ENCODE measurements at places on chromosomes 6 and 20. TPM values are rescaled to one million over a fixed set of nuclear protein-coding genes. Genes with fewer than 3 reads are reported as not detected.

TOMM6 gene
- total RNA-seq, result 127 TPM

- DNase-seq, result no peak
Measured at GRCh38 chr20:8851446-8851845, 217.4 kb upstream of the PLCB4 start.

DNA sequence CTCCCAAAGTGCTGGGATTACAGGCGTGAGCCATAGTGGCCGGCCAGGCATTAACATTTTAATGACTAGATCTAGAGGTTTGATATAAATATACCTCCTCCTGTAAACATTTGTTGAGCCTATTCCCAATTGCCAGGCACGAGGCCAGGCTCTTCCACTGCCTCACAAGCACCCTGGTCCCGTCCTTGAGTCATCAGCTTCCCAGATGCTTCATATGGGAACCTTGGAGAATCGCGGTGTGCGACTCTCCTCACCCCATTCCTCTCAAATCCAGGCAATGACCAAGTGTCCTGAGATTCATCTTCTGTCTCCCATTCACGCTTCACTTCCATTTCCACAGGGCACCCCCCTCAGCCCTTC is 35.9 kb upstream of the PIM1 start:
- no peak for DNase-seq

DNA sequence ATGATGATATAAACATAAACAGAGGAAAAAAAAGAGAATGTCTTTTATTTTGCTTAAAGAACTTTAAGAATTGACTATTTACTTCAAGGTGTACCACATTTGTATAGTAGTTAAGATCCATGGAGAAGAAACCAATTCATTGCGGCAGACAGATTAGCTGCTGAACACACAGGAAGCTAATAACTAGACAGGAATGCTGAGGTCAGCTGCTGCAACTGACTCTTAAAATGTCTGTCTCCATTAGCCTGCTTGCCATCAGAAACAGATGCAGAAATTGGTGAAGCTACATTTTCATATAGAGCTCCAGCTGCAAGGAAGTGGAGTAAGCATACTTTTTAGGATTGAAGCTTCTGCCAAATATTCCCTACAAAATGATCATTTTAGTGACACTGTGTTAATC is 939.5 kb downstream of the EPHA7 start:
- no peak for DNase-seq

DNA sequence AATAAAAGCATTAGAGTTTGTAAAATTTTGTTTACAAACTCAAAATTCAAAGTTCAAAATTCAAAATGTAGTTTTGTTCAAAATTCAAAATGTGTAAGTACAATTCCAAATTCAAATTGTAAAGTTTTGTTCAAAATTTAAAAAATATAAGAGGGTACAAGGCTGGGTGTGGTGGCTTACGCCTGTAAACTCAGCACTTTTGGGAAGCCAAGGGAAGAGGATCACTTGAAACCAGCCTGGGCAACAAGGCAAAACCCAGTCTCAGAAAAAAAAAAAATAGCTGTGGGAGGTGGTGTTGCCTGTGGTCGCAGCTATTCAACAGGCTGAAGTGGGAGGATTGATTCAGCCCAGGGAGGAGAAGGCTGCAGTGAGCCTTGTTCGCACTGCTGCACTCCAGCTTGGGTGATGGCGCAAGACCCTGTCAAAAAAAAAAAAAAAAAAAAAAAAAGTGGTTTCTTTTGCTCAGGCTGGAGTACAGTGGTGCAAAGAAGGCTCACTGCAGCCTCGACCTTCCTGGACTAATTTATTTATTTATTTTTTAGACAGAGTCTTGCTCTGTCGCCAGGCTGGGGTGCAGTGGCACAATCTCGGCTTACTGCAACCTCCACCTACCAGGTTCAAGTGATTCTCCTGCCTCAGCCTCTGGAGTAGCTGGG is 5.4 kb upstream of the ZBTB12 start:
- DNase-seq, result peak; percentile 24

PTCRA gene
- not detected for total RNA-seq

- peak; percentile 34 for DNase-seq
Measured at GRCh38 chr20:57959018-57959417, 249.2 kb upstream of the PMEPA1 start.

- DNase-seq, result peak; percentile 43
Measured at GRCh38 chr20:51542033-51542570, 417 bp downstream of the NFATC2 start.

DNA sequence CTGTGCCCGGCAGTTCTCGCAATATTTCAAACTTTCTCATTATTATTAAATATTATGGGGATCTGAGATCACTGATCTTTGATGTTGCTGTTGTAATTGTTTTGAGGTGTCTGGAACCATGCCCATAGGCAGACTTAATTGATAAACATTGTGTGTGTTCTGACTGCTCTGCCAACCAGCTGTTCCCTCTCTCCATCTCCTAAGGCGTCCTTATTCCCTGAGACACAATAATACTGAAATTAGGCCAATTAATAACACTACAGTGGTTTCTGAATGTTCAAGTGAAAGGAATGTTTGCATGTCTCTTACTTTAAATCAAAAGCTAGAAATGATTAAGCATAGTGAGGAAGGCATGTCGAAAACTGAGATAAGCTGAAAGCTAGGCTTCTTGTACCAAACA is 7.6 kb downstream of the MAPK14 start:
- no peak for DNase-seq

DNA sequence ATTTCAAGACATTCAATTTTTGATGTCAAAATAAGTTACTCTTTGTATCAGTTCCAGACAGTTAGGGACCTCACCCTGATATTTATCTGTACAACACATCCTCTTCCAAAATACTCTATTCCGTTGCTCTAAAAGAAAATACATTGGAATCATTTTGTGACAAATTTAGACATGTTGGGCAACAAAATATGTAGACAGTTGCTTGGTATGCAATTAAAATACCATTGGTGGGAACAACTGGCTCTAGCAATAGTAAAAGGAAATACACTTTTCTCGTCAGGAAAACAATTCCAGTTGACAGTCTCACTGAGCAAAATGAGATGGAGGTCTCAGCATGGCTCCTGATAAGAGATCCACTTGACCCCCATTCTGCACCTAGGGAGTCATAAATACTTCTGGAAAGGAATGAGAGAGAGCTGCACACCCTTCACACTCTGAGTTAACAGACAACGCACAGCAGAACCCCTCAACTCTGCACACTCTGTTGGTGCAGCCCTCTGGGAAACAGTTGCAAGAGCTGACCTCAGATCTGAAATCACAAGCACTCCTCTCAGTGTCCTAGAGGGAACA is 171.3 kb upstream of the NT5E start:
- DNase-seq, result no peak

HLA-DOA gene
- 2.0 TPM for total RNA-seq

DNA sequence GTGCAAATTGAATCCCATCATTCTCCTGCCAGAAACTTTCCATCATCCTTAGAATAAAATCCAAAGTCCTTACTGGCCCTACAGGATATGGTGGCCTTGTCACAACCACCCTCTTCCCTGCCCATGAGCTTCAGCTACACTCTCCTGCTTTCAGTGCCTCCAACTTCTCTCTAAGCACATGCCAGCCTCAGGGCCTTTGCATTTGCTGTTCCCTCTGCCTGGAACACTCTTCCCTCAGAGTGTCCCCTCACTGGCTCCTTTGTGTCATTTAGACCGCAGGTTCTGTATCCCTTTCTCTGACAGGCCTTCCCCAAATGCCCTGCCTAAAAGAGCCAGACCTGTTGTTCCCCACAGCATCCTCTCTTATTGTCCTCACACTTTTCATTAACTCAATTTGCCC is 18.2 kb downstream of the HCK start:
- DNase-seq, result no peak
